ENCODE measurements at places on chromosomes 4 and X. TPM values are rescaled to one million over a fixed set of nuclear protein-coding genes. Genes with fewer than 3 reads are reported as not detected.

DNA sequence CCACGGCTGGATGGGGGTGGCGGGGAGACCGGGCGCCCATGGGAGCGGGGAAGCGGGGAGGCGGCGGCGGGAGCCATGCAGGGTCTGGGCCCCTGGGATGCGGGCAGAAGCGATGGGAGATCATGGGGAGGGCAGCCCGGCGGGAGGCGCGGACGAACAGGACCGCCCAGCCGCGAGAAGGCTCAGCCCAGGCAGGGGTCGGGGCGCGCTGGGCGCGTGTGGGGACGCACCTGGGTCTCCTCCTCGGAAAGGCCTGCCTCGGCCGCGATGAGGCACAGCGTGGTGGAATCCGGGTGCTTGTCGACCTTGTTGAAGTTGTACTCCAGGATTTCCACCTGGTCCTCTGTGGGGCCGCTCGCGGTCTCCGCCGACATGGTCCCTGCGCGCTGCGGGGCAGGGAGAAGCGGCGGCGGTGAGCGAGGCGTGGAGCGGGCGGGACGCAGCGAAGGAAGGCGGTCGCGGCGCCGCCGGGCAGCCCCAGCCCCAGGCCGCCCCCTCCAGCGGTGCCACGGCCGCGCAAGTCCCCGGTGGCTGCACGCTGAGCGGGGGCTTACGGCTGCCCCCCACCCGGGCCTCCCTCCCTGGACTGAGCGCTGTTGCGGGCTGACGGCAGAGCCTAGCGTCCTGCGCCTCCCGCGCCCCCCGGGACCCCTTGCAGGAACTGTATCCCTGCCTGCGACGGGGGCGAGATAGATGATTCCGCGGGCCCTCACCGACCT lies 25.3 kb downstream of the HOPX start:
- peak; percentile 34 for DNase-seq

DNA sequence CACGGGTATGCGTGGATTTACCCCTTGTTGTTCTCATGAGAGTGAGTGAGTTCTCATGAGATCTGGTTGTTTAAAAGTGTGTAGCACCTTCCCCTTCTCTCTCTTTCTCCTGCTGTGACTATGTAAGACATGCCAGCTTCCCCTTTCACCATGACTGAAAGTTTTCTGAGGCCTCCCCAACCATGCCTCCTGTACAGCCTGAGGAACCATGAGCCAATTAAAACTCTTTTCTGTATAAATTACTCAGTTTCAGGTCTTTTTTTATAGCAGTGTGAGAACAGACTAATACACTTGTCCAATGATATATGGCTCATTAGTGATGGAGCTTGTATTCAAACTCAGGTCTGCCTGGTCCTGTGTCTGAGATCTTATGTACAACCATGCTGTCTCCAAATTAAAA lies 28.5 kb upstream of the RTL3 start:
- no peak for DNase-seq

- peak; percentile 27 for DNase-seq
Observed at GRCh38 chr4:184473499-184474262, 669 bp downstream of the IRF2 start.

- DNase-seq: no peak
Observed at GRCh38 chr4:150098214-150098613, 20.0 kb downstream of the DCLK2 start.

GRCh38 chr4:109592367-109592766 lies 32.3 kb downstream of the MCUB start:
- no peak for DNase-seq

DNA sequence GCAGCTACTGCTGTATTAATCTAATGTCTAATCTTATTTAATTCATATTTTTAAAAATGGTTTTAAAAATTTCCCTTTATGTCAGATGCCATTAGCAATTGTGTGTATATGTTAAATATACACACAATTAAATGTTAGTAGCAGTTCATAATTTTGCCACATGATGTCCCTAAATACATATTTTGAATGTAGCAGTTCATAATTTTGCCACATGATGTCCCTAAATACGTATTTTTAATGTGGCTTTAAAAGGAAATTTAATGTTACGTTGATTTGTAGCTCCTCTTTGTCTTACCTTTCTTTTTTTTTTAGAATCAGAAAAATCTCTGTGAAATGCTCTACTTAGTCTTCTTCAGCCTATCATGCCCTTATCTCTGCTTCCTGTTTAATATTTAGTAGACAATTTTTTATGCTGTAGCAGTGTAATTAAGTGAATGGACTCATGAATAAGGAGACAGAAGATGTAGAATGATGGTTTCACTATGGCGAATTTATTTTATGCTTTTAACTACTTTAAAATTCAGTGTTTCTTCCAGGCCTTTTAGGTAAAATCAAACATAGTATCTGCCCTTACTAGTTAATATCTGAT lies 26.1 kb downstream of the RBM46 start:
- no peak for DNase-seq

The ERVMER34-1 gene
- total RNA-seq: 0.19 TPM

The STBD1 gene
- total RNA-seq: not detected

The FDCSP gene
- not detected for total RNA-seq
